ENCODE measurements at places on chromosomes 4 and X. TPM values are rescaled to one million over a fixed set of nuclear protein-coding genes. Genes with fewer than 3 reads are reported as not detected.

- DNase-seq = no peak
Measured at GRCh38 chr4:61468024-61468720, 268.0 kb downstream of the ADGRL3 start.

GRCh38 chrX:153608806-153609205 lies 9.9 kb upstream of the CCNQ start:
- DNase-seq = no peak

DNA sequence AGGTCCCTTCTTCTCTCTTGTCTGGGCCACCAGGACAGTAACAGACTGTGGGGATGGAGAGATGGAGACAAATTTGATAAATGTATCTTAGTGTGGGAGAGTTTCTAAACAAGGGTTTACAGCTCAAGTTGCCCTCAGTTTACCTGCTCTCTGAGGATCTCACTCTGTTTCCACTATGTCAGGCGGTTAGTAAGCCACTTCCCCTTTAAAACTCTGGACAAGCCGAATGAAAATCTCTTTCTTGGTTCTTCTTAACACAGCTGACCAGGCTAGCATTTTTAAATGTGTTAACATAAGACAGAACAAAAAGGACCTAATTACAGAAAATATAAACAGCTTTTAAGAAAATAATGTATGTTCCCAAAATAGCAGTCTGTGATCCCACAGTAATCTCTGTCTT lies 2.9 kb upstream of the SCARB2 start:
- DNase-seq = no peak

DNA sequence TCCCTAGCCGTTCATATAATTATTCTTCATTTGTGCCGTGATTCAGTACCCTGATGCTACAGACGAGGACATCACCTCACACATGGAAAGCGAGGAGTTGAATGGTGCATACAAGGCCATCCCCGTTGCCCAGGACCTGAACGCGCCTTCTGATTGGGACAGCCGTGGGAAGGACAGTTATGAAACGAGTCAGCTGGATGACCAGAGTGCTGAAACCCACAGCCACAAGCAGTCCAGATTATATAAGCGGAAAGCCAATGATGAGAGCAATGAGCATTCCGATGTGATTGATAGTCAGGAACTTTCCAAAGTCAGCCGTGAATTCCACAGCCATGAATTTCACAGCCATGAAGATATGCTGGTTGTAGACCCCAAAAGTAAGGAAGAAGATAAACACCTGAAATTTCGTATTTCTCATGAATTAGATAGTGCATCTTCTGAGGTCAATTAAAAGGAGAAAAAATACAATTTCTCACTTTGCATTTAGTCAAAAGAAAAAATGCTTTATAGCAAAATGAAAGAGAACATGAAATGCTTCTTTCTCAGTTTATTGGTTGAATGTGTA lies 7.0 kb downstream of the SPP1 start:
- DNase-seq = no peak

DNA sequence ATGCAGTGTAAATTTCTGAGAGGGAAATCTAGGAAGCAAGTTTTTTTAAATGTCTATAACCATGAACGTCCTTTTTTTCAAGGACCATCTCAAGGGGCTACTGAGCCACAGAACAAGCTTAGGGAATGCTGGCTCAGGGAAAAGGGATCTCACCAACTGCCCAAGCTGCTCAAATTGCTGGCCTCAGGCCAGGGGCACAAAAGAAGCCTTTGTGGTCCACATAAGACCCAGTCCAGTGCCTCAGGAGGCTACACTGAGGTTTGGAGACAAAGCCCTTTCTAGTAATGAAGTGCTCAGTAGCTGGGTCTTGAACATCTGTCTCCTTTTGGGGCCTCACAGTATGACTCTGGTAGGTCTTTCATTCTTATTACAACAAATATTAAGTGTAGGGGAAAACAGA lies 305.5 kb downstream of the RAB28 start:
- DNase-seq = no peak

TCEANC gene
- 3.8 TPM for total RNA-seq

Data from endothelial cell (in vitro differentiated cells).